HEK293T (cell line): ENCODE measurements at places on chromosomes 4 and X.

DNA sequence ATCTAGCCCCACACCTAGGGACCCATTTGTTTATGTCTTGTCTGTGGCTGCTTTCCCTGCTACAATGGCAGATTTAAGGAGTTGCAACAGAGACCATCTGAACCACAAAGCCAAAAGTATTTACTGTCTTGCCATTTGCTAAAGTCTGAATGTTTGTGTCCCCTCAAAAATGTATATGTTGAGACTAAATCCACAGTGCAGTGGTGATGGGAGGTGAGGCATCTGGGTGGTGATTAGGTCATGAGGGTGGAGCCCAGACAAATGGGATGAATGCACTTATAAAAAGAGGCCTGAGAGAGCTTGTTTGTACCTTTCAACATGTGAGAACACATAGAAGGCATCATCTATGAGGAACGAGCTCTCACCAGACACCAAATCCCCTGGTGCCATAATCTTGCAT lies 137.3 kb downstream of the TMEM144 start:
- DNase-seq, result no peak

- no peak for DNase-seq
Measured at GRCh38 chrX:153499876-153500275, 5.1 kb downstream of the BGN start.

DNA sequence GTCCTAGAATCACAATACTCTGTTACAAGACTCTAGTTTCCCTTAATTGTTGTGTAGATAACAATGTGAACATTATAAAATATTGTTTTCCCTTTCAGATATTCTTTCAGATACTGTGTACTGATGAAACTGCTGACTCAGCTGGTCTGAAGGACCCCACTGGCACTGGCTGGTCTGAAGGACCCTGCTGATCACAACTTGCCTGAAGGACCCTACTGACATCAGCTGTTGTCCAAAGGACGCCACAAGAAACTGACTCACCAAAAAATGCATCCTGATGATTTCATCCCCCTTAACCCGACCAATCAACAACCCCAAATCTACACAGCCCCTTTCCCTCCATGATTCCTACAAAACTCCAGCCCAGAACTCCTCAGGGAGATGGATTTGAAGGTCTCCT lies 258.8 kb upstream of the GNPDA2 start:
- DNase-seq, result no peak

- DNase-seq, result no peak
Measured at GRCh38 chr4:126637706-126638105, 995.1 kb upstream of the INTU start.

DNA sequence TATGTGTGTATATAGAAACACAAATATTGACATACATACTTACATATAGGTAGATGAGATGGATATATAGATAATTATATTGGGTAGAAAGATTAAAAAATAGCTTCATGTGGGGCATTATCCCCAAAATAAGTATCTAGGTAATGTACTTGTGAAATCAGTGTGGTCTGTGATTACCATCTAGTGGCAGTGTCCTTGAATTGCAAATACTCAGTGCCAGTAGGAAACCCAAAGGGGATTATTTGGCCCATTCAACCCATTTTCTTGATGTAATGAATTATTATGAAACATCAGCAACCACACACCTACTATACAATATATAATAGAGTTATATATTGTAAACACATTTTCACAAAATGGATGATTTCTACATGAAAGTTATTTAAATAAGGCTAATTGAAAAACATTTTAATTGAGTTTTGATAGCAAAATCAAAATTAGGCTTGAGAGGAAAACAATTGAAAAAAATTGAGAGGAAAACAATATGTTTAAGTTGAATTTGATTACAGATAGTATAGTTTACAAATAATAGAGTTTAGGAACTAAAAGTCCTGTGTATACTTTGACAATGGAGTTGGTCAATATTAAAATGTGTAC lies 389.4 kb downstream of the GALNTL6 start:
- DNase-seq, result peak; percentile 40
